ENCODE measurements at places on chromosomes 12 and 14. TPM values are rescaled to one million over a fixed set of nuclear protein-coding genes. Genes with fewer than 3 reads are reported as not detected.

GRCh38 chr14:89422181-89422951 lies 5.3 kb upstream of the FOXN3 start:
- H3K36me3 ChIP-seq, result no peaks in the 10 kb centered on the region
- no peak overlapping the region for H3K4me3 ChIP-seq
- peak; percentile 59 for DNase-seq
- H3K4me1 ChIP-seq, result peaks cover 14% of the 10 kb centered on the region

DNA sequence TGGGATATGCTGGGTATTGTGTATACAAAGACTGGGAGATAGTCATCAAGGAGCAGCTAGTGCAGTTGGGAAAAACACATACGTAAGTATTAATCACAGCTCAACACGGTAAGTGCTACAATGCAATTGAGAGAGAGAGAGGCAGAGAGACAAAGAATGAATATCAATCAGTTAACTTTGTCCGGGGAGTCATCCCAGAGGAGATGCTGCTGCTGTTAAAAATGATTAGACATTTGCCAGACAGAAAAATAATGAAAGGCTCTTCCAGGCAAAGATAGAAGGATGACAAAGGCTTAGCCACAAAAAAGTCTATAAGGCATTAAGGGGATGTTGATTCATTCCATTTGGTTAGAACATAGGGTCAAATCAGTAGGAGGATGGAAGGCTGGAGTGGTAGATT lies 45.1 kb downstream of the AKAP6 start:
- no peaks in the 10 kb centered on the region for H3K4me1 ChIP-seq
- no peak overlapping the region for H3K27ac ChIP-seq
- no peak overlapping the region for H3K4me3 ChIP-seq
- no peaks in the 10 kb centered on the region for H3K27me3 ChIP-seq

GRCh38 chr14:92585981-92586937 lies 72.7 kb downstream of the RIN3 start:
- H3K27me3 ChIP-seq, result no peaks in the 10 kb centered on the region
- H3K4me1 ChIP-seq, result peaks cover 3% of the 10 kb centered on the region
- H3K36me3 ChIP-seq, result peaks cover 6% of the 10 kb centered on the region
- no peak overlapping the region for H3K4me3 ChIP-seq

GRCh38 chr12:102948941-102949352 lies 8.5 kb upstream of the ASCL1 start:
- H3K36me3 ChIP-seq, result no peaks in the 10 kb centered on the region
- peaks cover 57% of the 10 kb centered on the region for H3K27me3 ChIP-seq
- no peak for DNase-seq

GRCh38 chr12:27772328-27773049 lies 7.5 kb upstream of the KLHL42 start:
- no peak overlapping the region for H3K4me3 ChIP-seq
- no peaks in the 10 kb centered on the region for H3K4me1 ChIP-seq
- no peak overlapping the region for H3K27ac ChIP-seq
- no peak for DNase-seq
- no peaks in the 10 kb centered on the region for H3K27me3 ChIP-seq

GRCh38 chr14:102575160-102575845 lies 17.1 kb upstream of the RCOR1 start:
- peaks cover 9% of the 10 kb centered on the region for H3K4me1 ChIP-seq
- peak overlapping the region; percentile 37 for H3K27ac ChIP-seq
- no peak overlapping the region for H3K4me3 ChIP-seq

- H3K4me1 ChIP-seq, result no peaks in the 10 kb centered on the region
- no peaks in the 10 kb centered on the region for H3K27me3 ChIP-seq
- no peak overlapping the region for H3K27ac ChIP-seq
- H3K4me3 ChIP-seq, result no peak overlapping the region
- no peaks in the 10 kb centered on the region for H3K36me3 ChIP-seq
Measured at GRCh38 chr12:22812531-22812930, 187.6 kb downstream of the ETNK1 start.

DNA sequence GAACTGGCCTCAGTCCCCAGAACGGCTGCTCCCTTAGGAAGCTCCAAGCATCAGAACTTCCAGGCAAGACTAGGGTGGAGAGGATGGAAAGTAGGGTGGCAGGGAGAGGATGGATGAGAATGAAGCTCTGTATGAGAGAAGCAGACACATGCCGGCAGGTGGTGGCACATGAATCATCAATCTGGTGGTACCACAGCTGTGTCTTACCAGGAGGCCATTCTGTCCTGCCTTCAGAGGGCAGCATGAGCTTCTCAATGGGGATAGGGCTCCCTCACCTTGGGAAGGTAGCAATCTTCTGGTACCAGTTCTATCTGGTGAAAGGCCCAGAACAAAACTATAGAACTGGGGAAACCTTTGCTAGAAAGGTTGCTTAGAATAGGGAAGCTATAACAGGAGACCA lies 55.4 kb upstream of the PYGL start:
- H3K4me3 ChIP-seq, result no peak overlapping the region
- no peaks in the 10 kb centered on the region for H3K27me3 ChIP-seq
- no peaks in the 10 kb centered on the region for H3K36me3 ChIP-seq
- H3K4me1 ChIP-seq, result peaks cover under 1% of the 10 kb centered on the region
- H3K27ac ChIP-seq, result no peak overlapping the region
- DNase-seq, result no peak

DNA sequence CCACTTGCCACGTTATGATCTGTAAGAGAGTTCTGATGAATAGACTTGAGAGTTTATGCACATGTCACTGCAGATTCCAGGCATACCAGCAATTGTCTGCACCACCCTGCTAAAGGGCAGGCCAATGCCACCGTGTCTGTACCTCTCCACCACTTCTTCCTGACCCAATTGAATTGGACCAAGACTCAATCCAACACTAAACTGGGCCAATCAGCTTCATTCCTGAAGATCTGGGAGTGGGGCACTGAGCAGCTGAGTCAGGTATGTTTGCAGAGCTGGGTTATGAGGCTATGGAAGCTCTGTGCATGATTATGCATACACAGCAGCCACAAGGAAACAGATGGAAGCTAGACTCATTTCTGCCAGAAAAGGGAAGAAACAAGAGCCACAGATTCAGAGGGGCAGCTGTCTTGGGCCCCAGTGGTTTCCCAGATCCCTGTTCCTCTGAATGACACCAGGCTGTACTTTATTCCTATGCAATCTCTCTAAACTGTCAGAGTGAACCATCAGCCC lies 28.0 kb downstream of the DAO start:
- no peaks in the 10 kb centered on the region for H3K4me1 ChIP-seq
- H3K36me3 ChIP-seq, result no peaks in the 10 kb centered on the region
- H3K27me3 ChIP-seq, result no peaks in the 10 kb centered on the region
- H3K4me3 ChIP-seq, result no peak overlapping the region
- DNase-seq, result no peak
- H3K27ac ChIP-seq, result no peak overlapping the region

DNA sequence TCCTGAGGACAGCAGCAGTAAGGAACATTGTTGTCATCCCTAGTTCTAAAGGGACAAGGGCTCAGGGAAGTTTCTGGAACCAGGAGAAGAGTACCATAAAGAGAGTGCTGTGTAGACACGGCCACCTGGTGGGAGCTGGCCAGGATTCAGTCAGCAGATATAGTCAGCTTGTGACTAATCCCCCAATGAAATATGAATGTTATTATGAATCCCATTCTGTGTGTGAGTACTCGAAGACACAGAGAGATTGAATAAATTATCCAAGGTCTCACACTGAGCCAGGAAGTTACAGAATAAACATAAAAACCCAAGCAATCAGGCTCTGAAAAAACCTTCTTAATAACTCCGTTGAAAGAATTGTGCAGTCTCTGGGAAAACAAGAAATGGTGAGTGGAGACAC lies 1359.5 kb downstream of the AACS start:
- no peaks in the 10 kb centered on the region for H3K27me3 ChIP-seq
- H3K4me1 ChIP-seq, result no peaks in the 10 kb centered on the region
- no peaks in the 10 kb centered on the region for H3K36me3 ChIP-seq
- DNase-seq, result no peak

- DNase-seq, result peak; percentile 68
- H3K27ac ChIP-seq, result peak within 1 kb of the TSS; percentile 53
- peaks cover 9% of the 10 kb centered on the region for H3K4me1 ChIP-seq
- no peaks in the 10 kb centered on the region for H3K36me3 ChIP-seq
- H3K27me3 ChIP-seq, result peaks cover 5% of the 10 kb centered on the region
Measured at GRCh38 chr14:24051789-24052655, at the start of gene CARMIL3. TSS of gene CARMIL3 (plus strand) at chr14:24052009. CDS start at chr14:24052154, 145 bp downstream.

DNA sequence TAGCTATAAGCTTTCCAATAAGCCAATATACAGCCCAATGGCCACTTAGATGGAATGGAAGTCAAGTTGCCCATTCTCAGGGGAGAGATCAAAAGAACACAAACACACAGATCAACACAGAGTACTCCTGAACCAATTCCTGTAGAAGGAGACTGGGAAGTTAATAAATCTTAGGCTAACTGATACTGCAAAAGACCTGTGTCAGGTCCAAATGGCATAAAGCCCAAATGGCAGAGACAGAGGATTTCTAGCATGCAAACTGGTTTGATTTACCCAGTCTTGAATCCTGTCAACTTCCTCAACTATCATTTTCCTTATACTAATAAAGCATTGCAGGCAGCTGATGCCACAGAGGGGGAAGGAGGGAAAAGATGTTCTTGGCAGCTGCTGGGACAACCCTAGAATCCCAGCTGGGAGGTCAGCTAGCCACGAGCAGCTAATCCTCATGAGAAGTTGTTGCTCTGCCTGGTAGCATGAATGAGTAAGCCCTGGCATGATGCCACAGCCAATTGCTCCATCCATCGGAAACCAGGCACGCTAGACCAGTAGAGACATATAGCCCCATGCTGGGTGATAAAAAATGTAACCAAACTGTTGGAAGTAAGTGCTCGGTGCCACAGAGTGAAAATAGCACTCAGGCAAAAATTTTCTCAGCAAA lies 26.2 kb downstream of the ANG start:
- H3K27me3 ChIP-seq, result no peaks in the 10 kb centered on the region
- no peak for DNase-seq
- H3K4me1 ChIP-seq, result peaks cover 11% of the 10 kb centered on the region
- H3K36me3 ChIP-seq, result no peaks in the 10 kb centered on the region

DNA sequence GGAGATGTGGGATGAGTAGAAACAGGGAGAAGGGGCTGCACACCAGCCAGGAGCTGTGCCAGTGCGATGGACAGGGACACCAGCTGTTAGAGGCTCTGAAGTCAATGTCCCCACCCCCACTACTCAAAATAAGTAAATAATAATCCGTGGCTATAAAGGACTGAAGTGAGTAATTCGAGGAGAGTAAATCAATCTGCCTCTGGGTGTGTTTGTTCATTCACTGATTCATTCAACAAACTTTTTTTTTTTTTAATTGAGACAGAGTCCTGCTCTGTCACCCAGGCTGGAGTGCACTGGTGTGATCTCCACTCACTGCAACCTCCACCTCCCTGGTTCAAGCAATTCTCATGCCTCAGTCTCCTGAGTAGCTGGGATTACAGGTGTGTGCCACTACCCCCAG lies 363.6 kb downstream of the TMEM132D start:
- H3K27ac ChIP-seq, result no peak overlapping the region
- H3K4me3 ChIP-seq, result no peak overlapping the region
- H3K4me1 ChIP-seq, result no peaks in the 10 kb centered on the region
- H3K36me3 ChIP-seq, result no peaks in the 10 kb centered on the region

DNA sequence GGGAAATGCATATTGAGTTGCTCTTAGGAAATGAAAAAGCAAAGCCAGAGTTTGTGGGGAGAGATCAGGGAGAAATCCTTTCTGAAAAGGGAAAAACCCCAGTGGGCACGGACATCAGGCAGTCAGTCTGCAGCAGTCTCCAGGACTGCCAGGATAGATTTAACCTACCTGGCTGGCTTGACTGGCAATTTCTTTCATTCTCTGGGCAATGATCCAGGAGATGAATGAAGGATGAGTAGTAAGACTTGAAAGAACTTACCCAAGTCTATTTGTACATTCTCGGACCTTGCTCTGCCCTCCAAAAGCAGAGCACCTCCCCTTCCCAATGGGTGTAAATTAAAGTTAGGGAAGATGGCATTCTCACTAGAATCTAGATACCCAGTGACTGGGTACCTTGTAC lies 42.9 kb downstream of the CMAS start:
- H3K27ac ChIP-seq, result no peak overlapping the region
- no peak for DNase-seq
- H3K27me3 ChIP-seq, result no peaks in the 10 kb centered on the region
- H3K4me3 ChIP-seq, result no peak overlapping the region
- no peaks in the 10 kb centered on the region for H3K4me1 ChIP-seq

DNA sequence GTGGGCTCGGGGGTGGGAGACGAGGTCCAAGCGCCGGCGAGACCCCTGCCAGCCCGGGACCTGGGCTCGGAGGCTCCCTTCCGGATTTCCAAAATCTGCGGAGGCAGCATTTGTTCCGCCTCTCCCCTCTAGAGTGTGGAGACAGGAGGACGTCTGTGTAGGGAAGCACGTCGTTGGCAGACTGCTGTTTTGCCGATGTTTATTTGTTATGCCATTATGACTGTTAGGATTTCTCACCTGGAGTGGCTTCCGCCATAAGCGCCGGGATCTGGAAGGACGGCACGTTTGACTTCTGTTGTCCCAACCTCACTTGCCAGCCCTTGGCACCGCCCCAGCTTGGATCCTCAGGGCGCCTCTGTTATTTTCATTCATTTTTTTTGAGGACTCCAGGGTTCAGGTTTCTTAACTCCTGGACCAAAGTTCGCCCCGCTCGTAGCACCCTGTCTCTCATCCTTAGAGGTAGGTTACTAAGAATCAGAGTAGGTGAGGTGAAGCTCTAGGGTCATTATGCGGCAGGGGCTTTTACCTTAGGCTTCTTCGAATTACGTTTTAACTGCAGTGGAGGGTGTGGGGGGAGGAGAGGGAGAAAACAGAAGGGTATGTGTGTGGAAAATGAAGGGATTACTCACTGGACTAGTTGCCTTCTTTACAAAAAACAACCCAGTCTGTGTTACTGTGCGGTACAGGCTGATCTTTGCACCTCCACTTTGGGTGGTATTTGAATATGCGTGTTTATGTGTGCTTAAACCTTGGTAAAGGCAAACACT lies 547 bp upstream of the PYGL start:
- peaks cover 18% of the 10 kb centered on the region for H3K27me3 ChIP-seq
- no peaks in the 10 kb centered on the region for H3K36me3 ChIP-seq
- no peak overlapping the region for H3K27ac ChIP-seq
- no peaks in the 10 kb centered on the region for H3K4me1 ChIP-seq
- no peak for DNase-seq

DNA sequence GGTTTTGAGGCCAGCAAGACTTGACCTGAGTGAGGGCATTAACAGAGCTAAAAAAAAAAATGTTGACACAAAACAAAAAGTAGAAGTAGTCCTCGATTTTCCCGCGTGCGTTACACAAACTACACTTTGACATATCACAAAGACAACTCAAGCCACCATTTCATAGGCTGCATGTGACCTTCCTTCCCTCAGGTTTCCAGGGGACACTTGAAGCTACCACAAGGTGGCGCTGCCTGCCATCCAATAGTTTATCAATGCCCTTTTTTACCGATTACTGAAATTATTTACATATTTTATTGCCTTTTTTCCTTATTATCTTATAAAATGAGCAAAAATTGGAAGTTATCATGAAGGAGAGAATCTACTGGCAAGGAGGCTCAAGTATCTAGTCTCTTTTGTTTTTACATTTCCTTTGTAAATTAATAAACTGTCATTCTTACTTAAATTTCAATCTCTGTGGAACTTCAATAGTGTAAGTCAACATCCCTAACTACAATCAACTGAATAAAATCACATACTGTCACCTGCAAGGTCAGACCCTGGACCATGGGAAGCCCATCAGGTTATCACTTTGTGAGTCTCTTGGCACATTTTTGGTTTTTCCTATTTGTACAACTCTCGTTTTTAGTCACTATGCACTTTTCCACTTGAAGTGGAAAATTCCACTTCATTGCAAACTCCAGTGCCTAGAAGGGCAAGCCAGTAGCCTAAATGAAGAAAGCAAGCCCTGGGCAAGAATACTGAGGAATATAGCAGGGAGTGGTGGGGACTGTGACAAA lies 84.6 kb upstream of the CPSF6 start:
- no peak overlapping the region for H3K4me3 ChIP-seq
- H3K27me3 ChIP-seq, result no peaks in the 10 kb centered on the region
- DNase-seq, result peak; percentile 77
- H3K4me1 ChIP-seq, result peaks cover 31% of the 10 kb centered on the region
- no peaks in the 10 kb centered on the region for H3K36me3 ChIP-seq

The CACNA2D4 gene
- polyA plus RNA-seq, result 5.9 TPM

The TGM1 gene
- polyA plus RNA-seq, result 8.6 TPM

The LRP1-AS gene
- polyA plus RNA-seq, result 1.7 TPM

The RILPL1 gene
- 9.7 TPM for polyA plus RNA-seq

The MAP1LC3B2 gene
- 2.3 TPM for polyA plus RNA-seq

The AKAP5 gene
- 3.4 TPM for polyA plus RNA-seq

All from large intestine (tissue), 12 donors.